ENCODE measurements at places on chromosomes 5 and 9.

- DNase-seq, result no peak
Observed at GRCh38 chr5:138951986-138952735, 77.0 kb upstream of the LRRTM2 start.

DNA sequence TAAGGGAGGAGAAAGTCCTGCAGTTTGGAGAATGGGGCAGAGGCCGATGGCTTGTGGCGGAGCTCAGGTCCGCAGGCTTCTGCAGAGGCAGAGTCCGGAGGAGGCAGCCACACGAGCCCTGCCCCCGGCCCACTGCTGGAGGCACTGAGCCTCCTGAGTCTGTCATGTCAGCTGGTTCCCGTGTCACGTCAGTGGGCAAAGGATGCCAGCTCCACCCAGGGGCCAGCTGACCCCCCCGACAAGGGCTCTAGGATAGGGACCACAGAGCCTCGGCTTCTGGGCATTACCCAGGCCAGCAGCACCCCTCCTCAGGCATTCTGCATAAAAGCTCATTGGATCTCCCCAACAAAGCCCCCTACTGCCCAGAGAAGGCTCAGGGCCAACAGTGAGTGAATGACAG lies 8.5 kb downstream of the SH3PXD2B start:
- DNase-seq, result no peak

- no peak for DNase-seq
Observed at GRCh38 chr9:37206121-37206620, 85.8 kb downstream of the ZCCHC7 start.

GRCh38 chr5:14732991-14733390 lies 68.5 kb downstream of the OTULIN start:
- no peak for DNase-seq

DNA sequence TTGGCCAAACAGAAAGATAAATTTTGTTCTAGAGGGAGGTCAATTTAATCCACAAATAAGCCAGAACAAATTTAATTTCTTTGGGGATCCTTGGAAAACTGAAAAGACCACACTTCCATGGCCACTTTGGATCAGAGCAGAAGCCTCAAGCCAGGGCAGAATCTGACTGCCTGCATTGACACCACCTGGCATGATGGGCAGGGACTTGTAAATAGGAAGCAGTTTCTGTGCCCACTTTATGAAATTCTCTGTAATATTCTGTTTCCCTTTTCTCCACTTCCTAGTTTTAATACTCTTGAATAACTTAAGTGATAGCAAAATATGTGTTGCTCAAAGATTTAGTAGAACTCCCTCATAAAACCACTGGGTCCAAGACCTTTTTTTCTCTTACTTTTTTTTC lies 6.7 kb upstream of the TMEM252 start:
- DNase-seq, result no peak

GRCh38 chr5:101687349-101687985 lies 608.6 kb downstream of the SLCO4C1 start:
- no peak for DNase-seq

DNA sequence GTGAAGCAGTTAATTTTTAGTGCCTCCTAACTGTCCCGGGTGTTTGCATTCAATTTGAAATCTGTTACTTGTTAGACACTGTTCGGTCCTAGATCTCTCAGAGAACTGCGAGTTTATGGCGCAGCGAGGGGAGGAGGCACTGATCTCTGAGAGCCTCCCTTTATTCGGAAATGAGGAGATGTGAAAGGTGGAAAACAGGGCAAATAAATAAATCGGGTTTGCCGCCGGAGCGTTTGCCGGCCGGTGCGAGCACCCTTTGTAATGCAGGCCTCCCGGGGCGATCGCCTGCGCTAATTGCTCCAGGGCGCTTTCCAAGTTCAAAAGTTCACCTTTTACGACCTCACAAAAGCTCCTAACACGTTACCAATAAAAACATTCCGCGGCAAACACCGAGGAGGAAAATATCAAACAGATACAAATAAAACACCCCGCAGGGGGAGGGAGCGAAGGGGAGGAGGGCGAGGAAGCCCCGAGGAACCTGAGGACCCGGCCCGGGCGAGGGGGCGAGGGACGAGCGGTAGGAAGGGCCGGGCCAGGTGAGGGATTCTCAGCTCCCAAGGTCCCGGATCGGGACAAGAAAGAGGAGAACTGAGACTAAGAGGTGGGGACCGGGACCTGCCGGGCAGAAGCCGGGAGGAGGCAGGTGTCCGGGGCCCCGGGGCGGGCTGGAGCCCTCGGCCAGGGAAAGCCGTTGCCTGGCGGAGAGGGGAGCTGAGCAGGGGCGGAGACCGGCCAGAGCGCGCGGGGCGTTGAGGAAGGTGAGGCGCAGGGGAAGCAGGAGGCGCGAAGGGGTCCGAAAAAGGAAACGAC lies 1.4 kb downstream of the NR6A1 start:
- no peak for DNase-seq

DNA sequence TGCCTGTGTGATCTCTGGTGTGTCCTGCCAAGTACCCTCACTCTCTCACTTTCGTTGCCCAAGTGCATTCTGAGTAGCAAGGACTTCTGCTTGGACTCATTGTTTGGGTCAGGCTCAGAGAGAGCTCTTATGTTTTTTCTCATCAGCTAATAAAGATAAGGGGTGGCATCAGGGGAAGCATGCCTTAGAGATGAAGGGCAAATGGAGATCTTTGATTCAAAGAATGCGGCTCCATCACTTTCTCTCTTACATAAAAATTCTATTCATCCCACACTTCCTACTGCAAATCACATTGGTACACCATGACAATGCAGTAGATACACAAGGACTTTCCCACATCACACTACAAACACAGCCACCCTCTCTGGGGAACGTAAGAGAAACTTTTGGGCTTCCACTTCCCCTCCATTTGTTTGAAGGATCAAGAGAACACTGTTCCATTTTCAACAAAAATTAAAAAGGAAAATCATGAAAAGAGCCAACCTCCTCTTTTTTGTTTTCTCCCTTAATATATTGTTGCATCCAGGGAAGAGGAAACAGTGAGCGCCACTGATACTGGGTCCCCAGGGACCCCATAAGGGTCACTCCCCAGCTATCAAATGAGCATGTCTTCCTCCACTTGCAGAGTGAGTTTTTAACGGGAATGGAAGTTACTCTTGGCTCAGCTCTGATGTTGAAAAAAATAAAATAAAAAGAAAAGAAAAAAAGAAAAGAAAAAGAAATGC lies 73.0 kb downstream of the ZNF366 start:
- DNase-seq, result no peak

GRCh38 chr5:59591162-59591561 lies 302.4 kb downstream of the PDE4D start:
- DNase-seq, result no peak

DNA sequence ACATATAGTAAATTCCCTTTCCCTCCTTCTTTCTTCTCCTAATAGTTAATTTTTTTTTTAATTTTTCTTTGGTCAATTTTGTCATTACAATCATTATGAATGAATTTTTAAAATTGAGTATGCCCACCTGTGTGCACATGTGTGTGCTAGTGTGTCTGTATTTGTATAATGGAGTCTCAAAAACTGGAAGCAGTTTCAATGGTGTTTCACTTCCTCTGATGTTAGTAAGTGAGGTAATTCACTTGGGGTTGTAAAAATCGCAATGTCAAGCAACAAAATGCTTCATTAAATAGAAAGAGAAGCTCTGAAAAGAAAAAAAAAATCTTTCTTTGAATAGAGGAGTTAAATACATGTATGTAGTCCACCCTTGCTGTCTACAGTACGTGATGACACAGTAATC lies 1467.6 kb upstream of the NUDT12 start:
- DNase-seq, result no peak

GRCh38 chr5:158013939-158014338 lies 155.0 kb upstream of the CLINT1 start:
- DNase-seq, result no peak

DNA sequence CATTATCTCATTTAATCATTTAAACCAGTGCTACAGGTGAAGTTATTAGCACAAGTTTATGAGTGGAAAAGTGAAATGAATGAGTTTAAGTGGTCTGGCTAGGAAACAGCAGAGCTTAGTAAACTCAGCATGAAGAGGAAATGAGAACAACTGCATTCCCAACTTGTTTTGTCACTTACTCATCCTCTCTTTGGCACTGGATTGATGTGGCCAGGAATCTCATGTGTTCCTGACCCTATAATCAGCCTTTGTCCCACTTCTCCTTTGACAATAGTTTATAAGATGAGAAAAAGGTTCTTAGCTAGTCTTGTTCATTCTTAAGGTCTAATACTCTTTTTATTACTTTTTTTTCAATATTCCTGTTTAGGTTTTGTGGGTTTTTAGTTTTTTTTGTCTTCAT lies 559.2 kb upstream of the TLE4 start:
- no peak for DNase-seq

DNA sequence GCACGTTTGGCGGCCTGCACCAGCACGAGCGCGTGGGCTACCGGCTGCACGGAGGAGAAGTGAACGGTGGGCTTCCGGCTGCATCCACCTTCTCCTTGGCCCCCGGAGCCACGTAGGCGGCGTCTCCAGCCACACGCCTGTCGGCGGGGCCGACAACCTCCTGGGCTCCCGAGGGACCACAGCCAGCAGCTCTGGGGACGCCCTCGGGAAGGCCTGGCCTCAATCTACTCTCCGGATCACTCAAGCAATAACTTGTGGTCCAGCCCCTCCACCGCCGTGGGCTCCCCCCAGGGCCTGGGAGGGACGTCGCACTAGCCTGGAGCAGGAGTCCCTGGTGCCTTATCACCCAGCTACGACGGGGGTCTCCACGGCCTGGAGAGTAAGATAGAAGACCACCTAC lies 73.7 kb downstream of the INSL6 start:
- no peak for DNase-seq

GRCh38 chr5:99104538-99105132 lies 175.8 kb upstream of the CHD1 start:
- no peak for DNase-seq

GRCh38 chr9:71487061-71487460 lies 281.3 kb downstream of the CEMIP2 start:
- no peak for DNase-seq

DNA sequence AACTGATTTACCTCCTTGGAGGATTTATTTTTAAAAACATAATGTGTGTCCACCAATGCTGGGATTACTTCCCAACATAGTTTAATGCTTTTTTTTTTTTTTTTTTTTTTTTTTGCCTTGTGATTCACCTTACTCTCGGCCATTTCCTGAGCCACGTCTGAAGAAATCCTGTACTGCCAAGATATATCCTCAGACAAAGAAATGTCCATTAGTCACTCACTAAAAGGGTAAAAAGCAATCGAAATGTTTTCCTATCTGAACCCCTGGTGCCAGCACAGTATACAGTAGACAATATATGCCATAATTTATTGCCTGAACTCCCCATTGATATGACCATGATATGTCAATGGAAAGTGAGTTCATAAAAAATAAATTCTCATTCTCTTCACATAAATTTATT lies 344.1 kb downstream of the BNC2 start:
- no peak for DNase-seq

GRCh38 chr5:139690064-139690802 lies 42.1 kb downstream of the CXXC5 start:
- no peak for DNase-seq

GRCh38 chr5:165360366-165360765 lies 1854.9 kb downstream of the MAT2B start:
- DNase-seq, result no peak

DNA sequence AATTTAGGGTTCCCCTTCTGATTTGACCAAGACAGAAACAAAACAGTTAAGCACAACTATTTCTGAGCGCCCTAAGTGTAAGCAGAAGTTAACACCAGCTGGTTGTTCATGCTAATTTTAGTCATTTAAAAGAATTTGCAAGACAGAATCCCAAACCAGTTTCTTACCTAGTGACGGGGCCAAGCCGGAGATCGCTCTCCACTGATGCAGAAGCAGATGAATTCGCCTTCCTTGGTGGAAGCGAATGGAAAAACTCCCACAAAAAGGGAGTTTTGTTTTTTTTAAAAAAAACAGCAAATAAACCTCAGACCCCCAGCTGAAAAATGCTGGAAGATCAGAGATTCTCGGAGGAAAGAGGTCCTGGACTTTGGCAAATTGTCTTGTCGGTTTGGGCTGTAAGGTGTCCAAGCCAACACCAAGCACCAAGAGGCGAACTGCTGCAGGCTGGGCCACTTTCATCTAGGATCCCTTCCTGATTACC lies 47.4 kb upstream of the GLDC start:
- DNase-seq, result no peak

GRCh38 chr9:130666393-130667119 lies 2.2 kb downstream of the PRDM12 start:
- DNase-seq, result no peak

- DNase-seq, result no peak
Observed at GRCh38 chr5:177232761-177233160, 70.8 kb downstream of the RAB24 start.

GRCh38 chr5:14664270-14665100 lies at the start of gene OTULIN:
Gene OTULIN, plus strand, starts transcription at chr5:14664718. Its CDS starts 108 bp downstream, at chr5:14664826.
- DNase-seq, result peak; percentile 99

DNA sequence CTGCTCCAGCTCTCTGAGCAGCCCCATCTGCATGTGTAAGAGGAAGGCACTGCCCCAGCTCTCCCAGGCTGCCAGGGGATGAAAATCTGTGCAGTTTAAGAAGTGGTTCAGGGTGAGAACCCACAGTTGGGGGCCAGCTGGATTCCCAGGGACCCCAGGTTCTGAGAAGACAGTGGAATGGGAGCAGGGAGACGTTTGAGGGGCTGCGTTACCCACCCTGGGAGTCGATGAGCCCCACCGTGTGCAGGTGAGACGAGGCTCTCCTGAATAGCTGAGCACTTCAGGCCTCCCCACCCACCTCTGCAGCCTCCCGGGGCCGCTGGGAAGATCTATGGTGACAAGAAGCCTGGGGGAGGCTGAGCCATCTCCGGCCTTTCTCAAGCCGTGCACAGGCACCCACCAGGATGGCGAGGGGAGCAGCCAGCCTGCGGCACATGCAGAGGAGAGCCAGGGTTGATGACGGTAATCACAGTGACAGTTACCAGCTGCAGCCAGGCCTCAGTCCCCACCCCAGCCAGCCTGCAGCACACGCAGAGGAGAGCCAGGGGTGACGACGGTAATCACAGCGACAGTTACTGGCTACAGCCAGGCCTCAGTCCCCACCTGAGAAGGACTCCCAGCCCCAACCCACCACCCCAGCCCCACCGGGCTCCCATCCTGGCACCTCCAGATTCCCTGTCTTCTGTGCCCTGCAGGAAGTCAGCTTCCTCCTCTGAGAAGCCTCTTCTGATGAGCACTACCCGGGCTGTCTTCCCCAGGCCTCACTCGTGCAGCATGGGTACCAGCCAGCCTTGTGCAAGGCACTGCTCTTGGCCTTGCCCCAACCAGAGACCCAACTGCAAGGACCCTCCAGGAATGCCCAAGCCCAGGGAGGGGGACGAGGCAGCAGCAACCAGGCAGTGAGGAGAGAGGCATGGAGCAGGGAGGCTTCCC lies 150.8 kb upstream of the PPP1R26 start:
- no peak for DNase-seq

DNA sequence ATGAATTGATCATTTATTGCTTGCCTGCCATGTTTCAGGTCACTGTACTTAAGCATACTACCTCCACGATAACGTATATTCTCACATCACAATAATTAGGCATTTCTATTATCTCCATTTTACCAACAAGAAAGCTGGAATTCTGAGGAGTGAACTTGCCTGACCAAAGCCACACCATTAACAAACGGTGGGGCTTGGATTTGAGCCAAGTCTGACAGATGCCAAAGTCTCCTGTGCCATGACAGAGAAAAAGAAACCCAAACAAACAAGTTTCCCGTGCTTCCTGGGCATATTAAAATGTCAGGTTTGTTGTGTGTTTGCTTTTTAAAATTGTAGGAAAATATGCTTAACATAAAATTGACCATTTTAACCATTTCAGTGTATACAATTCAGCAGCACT lies 40.8 kb upstream of the KCNV2 start:
- DNase-seq, result no peak
